Activated T-helper 2 cell treated with anti-CD3 and anti-CD28 coated beads, Interferon-gamma antibody, Interleukin-2, Interleukin-4, amounts not matched to agents 10 μg/mL and 5 μg/mL and 100 μg/mL, durations not matched to agents 14 hours and 24 hours and 36 hours (primary cell): ENCODE measurements at places on chromosomes 7 and 10. TPM values are rescaled to one million over a fixed set of nuclear protein-coding genes. Genes with fewer than 3 reads are reported as not detected.

DNA sequence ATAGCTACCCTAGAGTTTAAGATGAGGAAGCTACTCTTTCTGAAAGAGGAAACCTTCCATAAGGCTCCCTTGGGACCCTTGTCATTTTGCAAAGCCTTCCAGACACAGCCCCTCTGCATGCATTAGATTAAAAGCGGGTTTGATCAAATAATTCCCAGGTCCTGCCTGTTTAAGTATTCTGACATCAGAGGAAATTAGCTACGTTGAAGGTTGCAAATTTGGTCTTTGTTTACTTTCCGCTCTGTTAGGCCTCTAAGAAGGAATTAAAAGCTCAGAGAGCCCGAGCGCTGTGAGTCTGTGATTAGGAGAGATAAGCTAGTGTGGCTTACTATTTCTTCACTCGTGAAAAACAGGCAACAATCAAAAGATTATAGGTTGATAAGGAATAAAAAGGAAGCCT lies 1.4 kb upstream of the THSD7A start:
- no peak overlapping the region for H3K27ac ChIP-seq
- no peak overlapping the region for H3K4me3 ChIP-seq
- DNase-seq: no peak
- H3K4me1 ChIP-seq: peaks cover 6% of the 10 kb centered on the region

The OIT3 gene
- total RNA-seq: not detected in 2 replicates

The GIMAP6 gene
- total RNA-seq: 25.8 and 29.4 TPM in 2 replicates

DNA sequence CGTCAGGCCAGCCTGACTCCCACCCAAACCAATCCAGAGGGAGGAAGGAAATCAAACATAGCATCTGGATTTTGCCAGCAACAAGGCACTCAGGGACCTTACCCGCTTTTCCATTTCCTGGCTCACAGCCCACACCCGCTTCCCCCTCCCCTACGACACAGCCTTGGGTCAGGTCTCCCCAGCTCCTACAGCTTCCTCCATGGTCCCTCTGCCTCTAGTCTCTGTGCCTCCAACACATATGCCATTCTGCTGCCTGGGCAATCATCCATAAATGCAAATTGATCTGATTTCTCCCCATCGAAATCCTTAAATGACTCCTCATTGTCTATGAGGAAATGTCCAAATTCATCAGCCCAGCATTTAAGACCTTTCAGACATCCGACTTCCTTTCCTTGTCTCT lies 53.2 kb upstream of the CUX1 start:
- DNase-seq: no peak
- H3K36me3 ChIP-seq: no peaks in the 10 kb centered on the region
- no peak overlapping the region for H3K4me3 ChIP-seq
- no peaks in the 10 kb centered on the region for H3K27me3 ChIP-seq
- H3K4me1 ChIP-seq: peaks cover 1% of the 10 kb centered on the region
- no peak overlapping the region for H3K27ac ChIP-seq

DNA sequence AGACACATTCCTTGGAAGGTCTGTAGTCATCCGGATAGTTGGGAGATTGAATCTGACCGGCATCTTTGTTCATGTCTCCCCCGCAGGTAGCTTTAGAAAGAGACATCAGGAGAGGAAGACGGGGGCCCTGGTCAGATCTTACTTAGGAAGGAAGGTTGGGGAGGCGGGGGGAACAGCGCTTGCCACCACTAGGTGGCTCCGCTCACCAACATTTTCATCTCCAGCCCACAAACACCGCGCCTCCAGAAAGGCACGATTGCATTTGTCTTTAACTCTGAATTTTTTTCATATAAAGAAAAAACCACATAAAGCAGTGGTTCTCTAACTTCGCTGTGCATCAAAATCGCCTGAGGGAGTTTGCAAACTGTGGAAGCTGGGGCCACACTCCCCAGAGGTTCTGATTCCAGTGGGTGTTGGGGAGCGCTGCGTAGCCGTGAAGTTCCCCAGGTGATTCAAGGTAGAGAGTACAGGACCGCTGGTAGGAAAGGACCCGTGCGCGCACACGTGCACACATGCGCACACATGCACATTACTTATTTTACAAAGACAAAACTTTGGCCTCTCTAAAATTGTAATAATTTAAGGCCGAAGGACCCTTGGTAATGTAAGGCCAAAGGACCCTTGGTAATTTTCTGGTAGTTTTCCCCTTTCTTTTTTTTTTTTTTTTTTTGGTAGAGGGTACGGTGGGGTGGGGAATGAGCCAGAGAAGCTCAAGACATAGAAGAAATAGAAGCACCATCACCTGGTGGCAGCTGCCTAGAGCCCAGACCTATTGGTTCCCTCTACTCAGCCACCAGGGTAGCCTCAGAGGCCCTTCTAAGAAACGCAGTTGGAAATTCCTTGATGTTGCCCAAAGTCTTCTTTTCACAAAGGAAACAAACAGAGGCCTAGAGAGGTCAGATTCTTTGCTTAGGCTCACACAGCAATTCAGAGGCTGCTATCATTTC lies 37.4 kb upstream of the OPALIN start:
- peaks cover 6% of the 10 kb centered on the region for H3K4me1 ChIP-seq
- H3K4me3 ChIP-seq: no peak overlapping the region
- no peaks in the 10 kb centered on the region for H3K36me3 ChIP-seq
- peak; percentile 37 for DNase-seq
- H3K27ac ChIP-seq: no peak overlapping the region

GRCh38 chr10:116470768-116471415 lies 43.2 kb downstream of the PNLIPRP3 start:
- H3K36me3 ChIP-seq: no peaks in the 10 kb centered on the region
- H3K27ac ChIP-seq: no peak overlapping the region
- no peak for DNase-seq
- no peaks in the 10 kb centered on the region for H3K27me3 ChIP-seq
- H3K4me3 ChIP-seq: no peak overlapping the region
- no peaks in the 10 kb centered on the region for H3K4me1 ChIP-seq

The NYAP1 gene
- total RNA-seq: 0.27 and 0.34 TPM in 2 replicates

DNA sequence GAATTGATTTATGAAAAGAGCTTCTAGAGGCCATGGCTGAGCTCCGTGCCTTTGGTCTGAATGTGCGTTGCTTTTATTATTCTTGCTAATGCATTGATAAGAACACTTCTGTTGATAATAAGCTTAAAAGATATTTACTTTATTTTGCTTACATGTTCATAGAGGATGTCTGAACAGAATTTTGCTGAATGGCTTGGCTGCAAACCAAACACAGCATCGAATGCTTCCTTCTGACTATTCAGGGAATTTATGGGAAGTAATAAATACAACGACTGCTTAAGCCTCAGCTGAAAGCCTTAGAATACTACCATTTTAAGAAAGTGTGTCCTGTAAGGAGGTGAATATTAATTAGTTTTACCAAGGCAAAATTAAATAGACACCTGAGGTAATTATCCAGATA lies 643.5 kb upstream of the POT1 start:
- H3K27me3 ChIP-seq: no peaks in the 10 kb centered on the region
- no peaks in the 10 kb centered on the region for H3K36me3 ChIP-seq
- H3K27ac ChIP-seq: no peak overlapping the region

The AKR1C3 gene
- total RNA-seq: 0.34 and 0.53 TPM in 2 replicates

DNA sequence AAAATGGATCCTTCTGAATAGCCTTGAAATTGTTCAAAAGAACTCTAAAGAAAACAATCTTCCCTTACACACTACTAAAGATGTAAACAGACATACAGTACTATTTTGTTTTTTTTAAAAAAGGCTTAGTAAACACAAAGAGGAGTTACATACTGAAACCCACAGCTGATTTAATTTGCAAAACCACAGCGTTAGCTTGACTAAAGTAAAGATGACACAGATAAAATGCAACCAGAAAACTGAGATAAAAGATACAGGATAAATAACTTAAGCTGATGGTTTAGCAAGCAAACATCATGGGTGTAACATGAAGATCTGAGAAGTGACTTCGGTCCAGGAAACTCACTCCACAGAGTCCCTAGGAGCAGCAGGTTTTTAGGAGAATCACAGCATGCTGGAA lies 21.8 kb downstream of the PRKCQ start:
- peak overlapping the region; percentile 78 for H3K27ac ChIP-seq
- H3K4me1 ChIP-seq: peaks cover 80% of the 10 kb centered on the region
- no peak for DNase-seq
- peak overlapping the region; percentile 67 for H3K4me3 ChIP-seq
- H3K36me3 ChIP-seq: peaks cover 74% of the 10 kb centered on the region

GRCh38 chr10:30238836-30239235 lies 110.2 kb downstream of the MTPAP start:
- peaks cover 4% of the 10 kb centered on the region for H3K36me3 ChIP-seq
- DNase-seq: no peak

The MKX gene
- not detected in 2 replicates for total RNA-seq

The PHF14 gene
- 39.3 and 43.2 TPM in 2 replicates for total RNA-seq
